ENCODE measurements at places on chromosomes 7 and 10.

- DNase-seq = no peak
Measured at GRCh38 chr10:116861796-116862195, 12.5 kb downstream of the ENO4 start.

DNA sequence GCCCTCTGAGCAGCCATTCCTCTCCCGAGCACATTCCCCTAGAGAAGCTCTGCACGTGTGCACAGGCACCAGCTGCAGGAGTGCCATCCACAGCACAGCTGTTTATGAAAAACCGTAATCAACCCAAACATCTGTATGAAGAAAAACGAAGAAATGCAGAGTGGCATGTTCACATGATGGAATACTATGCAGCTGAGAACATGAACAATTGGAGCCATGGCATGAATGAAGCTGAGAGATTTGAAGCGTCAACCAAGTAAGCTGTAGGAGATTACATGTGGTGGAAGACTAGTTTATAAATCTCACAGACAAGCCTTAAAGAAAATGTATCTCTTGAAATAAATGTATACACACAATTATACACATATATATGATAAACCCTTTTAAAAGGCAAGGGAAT, 176.5 kb downstream of the EBF3 start:
- no peak for DNase-seq

- no peak for DNase-seq
Measured at GRCh38 chr10:24202181-24202570, 6.8 kb upstream of the KIAA1217 start.

DNA sequence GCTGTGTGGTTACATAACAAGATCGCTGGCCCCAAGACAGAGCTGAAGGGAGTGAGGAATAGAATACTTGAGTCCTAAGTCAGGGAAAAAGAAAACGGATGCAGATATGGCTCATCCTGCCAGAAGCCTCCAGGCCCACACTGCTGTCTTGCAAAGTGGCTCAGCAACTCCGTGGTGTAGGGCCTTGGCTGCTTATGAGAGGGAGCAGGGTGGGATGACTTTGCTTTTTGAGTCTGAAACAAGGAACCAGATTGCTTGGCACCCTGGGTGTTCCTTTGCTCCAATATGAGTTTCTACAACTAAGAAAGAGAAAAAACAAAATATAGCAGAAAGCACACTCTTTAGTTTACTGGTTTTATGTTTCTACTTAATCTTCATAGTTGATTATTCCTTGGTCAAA, 193.8 kb upstream of the WDR11 start:
- no peak for DNase-seq

GRCh38 chr7:55145606-55146005, 126.8 kb downstream of the EGFR start:
- no peak for DNase-seq

DNA sequence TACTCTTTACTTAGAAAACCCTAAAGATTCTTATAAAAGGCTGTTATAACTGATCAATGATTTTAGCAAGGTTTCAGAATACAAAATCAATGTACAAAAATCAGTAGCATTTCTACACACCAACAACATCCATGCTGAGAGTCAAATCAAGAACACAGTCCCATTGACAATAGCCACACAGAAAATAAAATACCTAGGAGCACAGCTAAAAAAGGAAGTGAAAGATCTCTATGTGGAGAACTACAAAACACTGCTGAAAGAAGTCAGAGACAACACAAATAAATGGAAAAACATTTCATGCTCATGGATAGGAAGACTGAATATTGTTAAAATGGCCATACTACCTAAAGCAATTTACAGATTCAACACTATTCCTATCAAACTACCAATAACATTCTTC, 427.0 kb downstream of the KCNMA1 start:
- DNase-seq = no peak

GRCh38 chr10:100014071-100014762, 4.5 kb upstream of the DNMBP start:
- no peak for DNase-seq

DNA sequence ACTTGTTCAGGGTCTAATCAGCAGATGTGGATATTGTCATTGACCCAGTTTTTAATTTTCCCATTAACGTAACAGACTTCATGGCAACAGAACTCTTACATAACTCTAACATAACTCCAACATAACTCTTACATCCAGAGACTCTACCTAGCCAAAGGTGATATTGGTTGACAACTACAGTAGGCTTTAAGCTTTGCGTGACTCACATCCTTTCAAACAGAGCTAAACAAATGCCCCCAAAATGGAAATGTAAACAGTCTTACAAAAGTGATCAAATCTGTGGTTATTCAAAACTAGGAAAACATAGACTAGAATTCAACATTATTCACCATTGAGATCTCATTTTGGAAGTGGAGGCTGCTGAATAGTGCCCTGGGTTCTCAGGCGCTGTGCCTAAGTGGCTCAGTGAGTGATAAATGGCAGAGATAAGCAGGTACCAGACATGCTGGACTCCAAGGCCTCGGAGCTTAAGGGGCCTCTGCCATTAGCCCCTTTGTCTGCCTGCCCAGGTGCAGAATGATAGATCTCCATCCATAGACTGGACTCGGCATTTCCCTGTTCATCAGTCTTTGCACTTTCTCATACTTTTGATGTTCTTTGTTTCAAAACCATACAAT, 34.3 kb upstream of the BTBD16 start:
- no peak for DNase-seq

DNA sequence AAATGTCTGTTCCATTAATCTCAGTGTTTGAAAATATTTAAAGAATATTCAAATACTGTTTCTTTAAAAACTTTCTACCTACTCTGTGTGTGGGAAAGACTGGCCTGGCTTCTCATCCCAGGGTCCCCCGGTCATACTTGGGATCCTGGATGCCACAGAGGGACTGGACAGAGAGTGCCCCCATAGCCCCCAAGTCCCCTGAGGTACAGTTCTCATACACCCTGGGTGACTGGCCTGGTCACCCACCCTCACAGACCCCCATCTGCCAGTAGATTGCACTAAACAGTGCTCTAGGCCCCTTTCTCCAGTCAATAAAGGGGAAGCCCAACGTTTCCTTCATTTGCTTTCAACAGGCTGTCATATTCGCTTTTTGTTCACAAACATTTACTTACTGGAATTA, 3.0 kb downstream of the TMEM273 start:
- DNase-seq = no peak

- no peak for DNase-seq
Measured at GRCh38 chr7:106777674-106778299, 87.3 kb upstream of the PIK3CG start.

GRCh38 chr10:120999868-121000267, 148.7 kb downstream of the WDR11 start:
- no peak for DNase-seq

DNA sequence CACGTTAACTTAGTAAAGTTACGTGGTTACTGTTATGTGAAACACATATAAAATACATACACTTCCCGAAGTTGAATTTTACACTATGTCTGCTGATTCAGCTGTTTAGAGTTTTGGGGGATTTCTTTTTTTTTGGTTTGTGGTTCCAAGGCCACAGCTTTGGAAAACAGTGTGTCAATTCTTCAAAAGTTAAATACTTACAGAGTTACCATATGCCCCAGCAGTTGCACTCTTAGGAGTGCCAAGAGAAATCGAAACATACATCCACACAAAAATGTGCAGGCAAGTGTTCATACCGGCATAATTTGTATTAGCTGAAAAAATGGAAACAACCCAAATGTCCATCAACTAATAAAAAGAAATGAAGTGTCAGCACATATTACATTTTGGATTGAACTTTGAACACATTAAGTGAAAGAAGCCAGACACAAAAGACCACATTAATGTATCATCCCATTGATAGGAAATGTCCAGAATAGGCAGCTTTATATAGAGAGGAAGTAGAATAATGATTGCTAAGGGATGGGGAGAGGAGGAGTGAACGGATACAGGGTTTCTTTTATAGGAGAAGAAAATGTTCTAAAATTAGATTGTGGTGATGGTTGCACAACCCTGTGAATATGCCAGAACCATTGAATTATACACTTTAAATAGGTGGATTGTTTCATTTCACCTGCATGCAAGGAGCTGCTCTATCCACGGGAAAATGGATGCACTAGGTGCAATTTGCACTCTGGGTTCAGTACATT, 17.6 kb downstream of the APBB1IP start:
- no peak for DNase-seq

GRCh38 chr7:80819503-80819902, 99.3 kb downstream of the SEMA3C start:
- DNase-seq = no peak

DNA sequence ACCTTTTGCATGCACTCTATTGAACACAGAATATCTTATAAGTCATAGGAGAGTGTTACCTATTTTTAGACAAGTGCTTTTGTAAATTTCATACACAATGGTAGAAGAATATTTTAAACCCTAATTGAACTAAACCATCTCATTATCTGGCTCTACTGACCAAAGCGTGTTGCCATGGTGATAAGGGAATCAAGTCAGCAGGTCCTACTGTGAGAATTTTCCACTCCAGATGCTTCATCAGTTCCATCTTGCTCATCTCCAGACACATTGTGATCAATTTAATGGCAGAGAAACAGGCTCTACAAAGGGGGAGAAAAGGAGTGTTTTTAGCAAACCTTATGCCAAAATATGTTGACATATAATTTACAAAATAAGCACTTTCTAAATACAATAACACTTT, 621.9 kb upstream of the GHITM start:
- DNase-seq = no peak

DNA sequence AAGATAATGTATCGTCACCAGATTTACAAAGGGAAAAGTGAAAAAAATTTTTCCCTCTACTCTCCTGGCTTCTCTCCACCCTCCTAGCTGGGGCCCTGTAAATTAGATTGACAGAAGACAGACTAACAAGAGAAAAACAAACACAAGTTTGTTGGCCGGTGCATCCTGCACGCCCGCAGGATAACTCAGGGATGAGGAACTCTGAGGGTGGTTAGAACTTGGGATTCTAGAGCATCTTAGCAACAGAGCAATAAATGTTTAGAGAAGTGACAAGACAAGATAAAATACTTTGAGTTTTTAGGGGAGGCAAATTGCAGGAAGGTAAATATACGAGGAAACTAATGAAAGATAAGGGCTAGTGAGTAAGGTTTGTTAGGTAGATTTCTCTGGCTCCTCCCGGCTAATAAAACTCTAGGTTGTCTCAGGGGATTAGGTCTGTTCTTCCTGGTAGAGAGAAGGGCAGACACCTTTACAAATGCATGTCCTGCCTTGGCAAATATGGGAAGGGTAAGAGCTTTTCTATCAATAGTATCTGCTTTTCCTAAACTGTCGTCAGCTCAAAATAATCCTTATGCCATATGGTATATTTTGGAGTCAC, 4.3 kb upstream of the UCN3 start:
- no peak for DNase-seq

DNA sequence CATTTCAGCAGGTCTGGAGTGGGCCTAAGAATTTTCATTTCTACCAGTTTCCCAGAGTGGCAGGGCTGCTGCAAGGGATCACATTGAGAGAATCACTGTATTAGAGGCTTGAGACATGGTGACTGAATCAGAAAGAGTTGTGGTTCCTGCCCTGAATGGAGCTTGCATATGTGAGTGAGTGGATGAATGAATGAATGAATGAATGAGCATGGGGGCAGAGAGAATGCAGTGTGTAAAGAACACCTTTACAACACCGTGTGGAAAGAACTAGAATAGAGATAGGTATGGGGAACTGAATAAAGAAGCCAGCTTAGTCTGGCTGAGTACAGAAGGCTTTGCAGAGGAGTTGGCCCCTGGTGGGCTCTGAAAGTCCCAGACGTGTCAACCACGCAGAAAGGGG, 142.8 kb upstream of the AGK start:
- DNase-seq = no peak

- DNase-seq = no peak
Measured at GRCh38 chr10:124289851-124290795, 128.6 kb downstream of the OAT start.

- no peak for DNase-seq
Measured at GRCh38 chr10:32091046-32091445, 34.8 kb upstream of the KIF5B start.

DNA sequence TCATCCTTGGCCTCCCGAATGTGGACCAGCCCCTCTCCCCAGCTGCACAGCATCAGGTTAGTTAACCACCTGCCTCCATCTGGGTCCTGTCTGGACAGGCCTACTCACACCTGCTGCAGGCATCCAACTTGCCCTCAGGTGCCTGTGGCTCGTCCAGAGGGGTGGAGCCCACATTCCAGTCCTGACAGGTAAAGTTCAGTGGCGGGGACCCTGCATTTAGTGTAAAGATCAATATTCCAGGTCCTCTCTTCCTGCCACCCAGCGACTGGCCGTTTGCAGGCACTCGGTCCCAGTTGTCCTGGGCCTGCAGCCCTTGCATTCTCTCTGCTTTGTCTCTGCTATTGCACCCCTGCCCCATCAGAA, 15.0 kb downstream of the HTRA1 start:
- DNase-seq = no peak

DNA sequence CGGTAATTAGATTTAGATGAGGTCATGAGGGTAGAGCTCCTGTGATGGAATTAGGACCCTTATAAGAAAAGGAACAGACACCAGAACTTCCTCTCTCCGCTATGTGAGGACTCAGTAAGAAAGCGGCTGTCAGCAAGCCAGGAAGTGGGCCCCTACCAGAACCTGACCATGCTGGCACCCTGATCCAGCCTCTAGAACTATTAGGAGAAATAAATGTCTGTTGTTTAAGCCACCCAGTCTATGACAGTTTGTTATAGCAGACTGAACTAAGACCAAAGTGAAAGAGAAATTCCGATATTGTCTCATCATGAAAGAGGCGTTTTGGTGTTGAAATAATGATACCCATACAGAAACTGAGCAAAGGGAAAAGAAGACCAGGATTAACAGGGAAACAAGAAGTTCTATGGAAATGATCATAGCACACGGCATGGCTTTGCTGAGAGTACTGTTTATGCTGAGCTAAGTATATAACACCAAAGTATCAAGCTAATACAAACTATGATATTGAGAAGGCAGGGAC, 9.2 kb downstream of the CLEC2L start:
- no peak for DNase-seq

DNA sequence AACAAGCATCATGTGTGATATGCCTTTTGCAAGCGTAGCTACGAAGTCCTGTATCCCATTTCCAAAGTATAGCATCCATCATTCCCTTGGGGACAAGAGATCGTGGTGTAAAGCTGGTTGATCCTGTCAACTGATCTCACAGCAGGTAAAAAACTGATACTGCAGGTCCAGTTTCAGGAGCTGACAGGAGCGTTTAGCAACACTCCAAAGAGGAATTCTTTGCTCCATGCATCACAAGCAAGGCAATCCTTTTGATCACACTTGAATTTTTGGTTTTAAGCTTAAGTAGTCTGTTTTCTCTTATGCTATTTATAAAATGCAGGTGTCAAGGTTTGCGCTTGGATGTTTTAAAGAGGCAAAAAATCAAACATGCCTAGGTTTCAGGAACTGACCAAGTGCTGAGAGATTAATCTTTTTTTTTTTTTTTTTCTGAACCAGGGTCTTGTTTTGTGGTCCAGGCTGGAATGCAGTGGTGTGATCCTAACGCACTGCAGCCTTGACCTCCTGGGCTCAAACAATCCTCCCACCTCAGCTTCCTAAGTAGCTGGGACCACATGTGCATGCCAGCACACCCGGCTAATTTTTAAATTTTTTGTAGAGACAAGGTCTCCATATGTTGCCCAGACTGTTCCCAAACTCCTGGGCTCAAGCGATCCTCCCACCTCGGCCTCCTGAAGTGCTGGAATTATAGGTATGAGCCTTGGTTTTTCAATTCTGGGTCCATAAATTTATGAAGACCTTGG, 1.8 kb upstream of the ZDHHC4 start:
- DNase-seq = no peak
